Nasal cavity respiratory epithelium epithelial cell of viscerocranial mucosa (primary cell): ENCODE measurements at places on chromosomes 5 and 9. TPM values are rescaled to one million over a fixed set of nuclear protein-coding genes. Genes with fewer than 3 reads are reported as not detected.

BARHL1 gene
- total RNA-seq = not detected in 2 replicates

FYB1 gene
- total RNA-seq = 0.34 and 16.9 TPM in 2 replicates

NACC2 gene
- total RNA-seq = 8.2 and 24.5 TPM in 2 replicates

SLC6A18 gene
- not detected in 2 replicates for total RNA-seq

POLE3 gene
- total RNA-seq = 51.9 and 56.6 TPM in 2 replicates

CNTLN gene
- total RNA-seq = 1.4 and 3.3 TPM in 2 replicates

IL3 gene
- not detected in 2 replicates for total RNA-seq

CCDC180 gene
- total RNA-seq = under 0.01 TPM in 2 replicates

LECT2 gene
- not detected in 2 replicates for total RNA-seq

PDLIM4 gene
- total RNA-seq = 10.9 and 39.3 TPM in 2 replicates

DEPDC1B gene
- 1.3 and 2.7 TPM in 2 replicates for total RNA-seq

ZNF367 gene
- total RNA-seq = 0.14 and 0.34 TPM in 2 replicates

ELAVL2 gene
- total RNA-seq = 0.57 and 6.2 TPM in 2 replicates

KCNIP1 gene
- total RNA-seq = not detected in 2 replicates

POU5F2 gene
- 0.34 and 1.7 TPM in 2 replicates for total RNA-seq
